Cortex of kidney (tissue), 1 donor: ENCODE measurements at places on chromosomes 6 and 20.

DNA sequence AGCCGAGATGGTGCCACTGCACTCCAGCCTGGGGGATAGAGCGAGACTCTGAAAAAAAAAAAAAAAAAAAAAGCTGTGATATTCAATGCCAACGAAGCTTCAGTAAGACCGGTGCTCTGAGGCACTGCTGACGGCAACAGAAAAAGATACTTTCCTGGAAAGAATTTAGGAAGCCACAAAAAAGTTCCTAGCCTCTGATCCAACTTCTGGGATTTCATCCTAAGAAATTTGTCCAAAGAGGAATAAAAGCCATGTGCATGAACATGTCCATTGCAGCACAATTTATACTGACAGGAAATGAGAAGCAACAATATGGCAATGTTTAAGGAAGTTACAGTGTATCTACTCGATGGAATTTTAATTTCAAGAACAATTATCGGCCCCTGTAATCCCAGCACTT, 24.5 kb upstream of the CARMIL1 start:
- no peak for DNase-seq

GRCh38 chr6:53494076-53494475, 50.8 kb downstream of the GCLC start:
- no peak for DNase-seq

- no peak for DNase-seq
Observed at GRCh38 chr6:15389765-15390723, 144.2 kb downstream of the JARID2 start.

- no peak for DNase-seq
Observed at GRCh38 chr6:10048370-10049297, 366.2 kb downstream of the TFAP2A start.

- DNase-seq: no peak
Observed at GRCh38 chr20:63295018-63295417, 2.0 kb downstream of the COL20A1 start.

DNA sequence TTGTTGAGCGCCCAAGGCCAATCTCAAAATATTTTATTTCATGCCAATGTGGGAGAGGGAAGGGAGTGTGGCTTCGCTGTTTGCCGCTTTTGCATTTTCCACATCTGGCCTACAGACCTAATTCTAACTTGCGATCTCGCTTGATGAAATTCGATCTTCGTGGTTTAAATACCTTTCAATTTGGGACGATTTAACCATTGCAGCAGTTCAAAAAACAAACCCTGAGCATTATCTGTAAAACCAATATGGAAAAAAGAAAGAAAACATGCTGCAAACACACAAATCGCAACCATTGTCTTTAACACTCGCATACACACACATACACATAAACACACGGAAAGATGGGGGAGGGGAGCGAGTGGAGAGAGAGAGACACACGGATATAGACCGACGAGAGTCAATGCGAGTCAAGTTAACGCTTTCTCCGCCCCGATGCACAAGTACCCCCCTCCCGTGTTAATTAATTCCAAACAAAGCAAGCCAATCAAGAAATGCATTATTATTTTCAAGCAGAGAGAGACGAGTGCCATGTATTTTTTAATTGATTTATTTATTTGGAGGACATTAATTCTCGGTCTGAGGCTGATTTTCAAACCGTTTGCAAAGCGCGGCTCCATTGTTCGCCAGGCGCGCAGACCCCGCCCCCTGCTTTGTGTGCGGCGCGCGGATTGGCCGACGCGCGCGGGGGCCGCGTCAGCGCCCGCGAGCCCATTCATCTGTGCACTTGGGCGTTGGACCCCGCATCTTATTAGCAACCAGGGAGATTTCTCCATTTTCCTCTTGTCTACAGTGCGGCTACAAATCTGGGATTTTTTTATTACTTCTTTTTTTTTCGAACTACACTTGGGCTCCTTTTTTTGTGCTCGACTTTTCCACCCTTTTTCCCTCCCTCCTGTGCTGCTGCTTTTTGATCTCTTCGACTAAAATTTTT, at the start of gene MARCKS:
MARCKS (plus strand) TSS at position 721 of the 931 bp plus-strand sequence. CDS start 401 bp downstream, outside the sequence.
- DNase-seq: no peak

DNA sequence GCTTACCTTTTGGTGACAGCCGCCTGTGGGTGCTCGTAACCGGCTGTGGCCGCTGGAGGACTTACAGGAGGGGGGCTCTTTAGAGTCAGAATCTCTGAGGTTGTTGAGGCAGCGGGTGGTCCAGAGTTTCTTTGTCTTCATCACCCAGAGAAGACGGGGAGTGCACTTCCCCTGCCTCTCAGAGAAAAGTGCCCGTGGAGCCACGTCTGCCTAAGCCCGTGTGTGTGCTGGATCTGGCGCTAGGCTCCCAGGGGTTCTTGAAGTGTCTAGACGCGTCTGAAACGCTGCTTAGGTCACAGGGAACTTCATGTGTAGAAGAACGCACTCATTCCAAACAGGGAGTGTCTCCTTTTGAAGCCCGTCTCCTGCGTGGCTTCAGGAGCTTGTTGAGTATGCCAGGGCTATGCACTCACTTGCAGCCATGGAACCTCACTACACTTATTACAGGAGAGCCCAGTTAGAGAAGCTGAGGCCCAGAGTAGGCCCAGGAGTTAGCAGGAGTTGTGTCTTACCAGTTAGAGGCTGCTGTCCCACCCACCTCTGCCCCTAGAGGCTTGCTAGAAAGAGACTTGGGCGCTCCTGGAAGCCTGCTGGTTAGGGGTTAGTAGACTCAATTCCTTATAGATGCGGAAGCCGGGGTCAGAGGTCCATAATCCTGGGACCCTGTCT, 1.3 kb downstream of the LSM14B start:
- DNase-seq: no peak

GRCh38 chr6:45031601-45032000, 296.5 kb upstream of the RUNX2 start:
- DNase-seq: no peak

GRCh38 chr6:83429857-83430610, 817 bp downstream of the ME1 start:
- DNase-seq: no peak

GRCh38 chr6:27777614-27778355, 134.4 kb downstream of the OR2B2 start:
- no peak for DNase-seq
